Activated naive CD4-positive, alpha-beta T cell (primary cell): ENCODE measurements at places on chromosomes 4 and X.

DNA sequence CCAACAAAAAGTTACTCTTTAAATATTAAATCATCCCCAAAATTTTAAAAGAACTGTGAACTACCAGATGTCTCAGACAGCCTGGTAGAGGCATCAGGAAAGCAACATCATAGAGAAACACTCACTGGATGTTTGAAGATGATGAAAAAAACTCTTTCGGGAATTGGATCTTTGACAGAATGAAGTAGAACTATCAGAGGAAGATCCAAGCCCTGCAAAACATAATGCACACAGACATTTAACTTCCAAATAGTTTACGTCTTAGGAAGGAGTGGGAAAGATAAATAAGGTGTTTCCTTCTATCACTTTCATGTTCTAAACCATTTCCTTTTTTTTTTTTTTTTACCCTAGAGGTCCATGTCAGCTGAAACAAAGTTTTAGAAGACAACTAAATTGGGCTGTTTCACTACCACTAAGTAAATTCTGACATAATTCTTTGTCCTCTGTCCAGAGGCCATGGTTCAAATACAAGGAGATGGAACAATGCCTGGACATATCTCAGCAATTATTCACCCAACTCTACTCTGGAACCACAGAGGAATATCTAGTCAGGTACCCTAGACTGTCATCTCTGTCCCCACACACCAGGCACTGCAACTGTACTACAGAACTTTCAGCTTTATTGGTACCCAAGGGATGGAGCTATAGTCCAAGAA lies 217.7 kb upstream of the INTU start:
- no peak for DNase-seq

DNA sequence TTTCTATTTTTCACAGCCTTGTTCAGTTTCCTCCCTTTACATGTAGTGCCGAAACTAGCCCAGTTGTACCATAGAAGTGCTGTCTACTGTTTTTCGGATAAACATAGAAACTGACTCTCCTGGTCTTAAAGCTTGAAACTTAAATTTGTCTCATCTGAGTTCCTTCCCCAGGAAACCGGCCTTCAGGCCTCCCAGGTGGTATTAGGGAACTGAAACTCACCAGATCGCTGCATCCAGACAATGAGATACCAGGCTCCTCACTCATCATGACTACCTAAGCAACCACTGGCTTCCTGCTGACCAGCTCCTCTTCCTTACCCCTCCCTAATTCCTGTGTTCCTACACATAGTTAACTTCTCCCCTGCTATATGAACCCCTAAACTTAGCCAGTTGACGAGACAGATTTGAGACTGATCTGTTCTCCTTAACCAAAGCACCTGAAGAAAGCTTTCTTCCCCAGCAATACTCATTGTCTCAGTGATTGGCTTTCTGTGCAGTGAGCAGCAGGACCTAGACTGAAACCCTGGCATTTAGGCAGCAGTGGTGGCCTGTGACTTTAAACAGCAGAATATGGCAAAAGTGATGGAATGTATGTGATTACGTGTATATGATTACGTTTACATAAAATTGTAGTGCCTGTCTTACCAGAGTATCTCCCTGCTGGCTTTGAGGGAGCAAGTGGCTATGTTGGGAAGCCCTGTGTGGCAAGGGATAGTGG lies 959.1 kb upstream of the LCORL start:
- DNase-seq: no peak

DNA sequence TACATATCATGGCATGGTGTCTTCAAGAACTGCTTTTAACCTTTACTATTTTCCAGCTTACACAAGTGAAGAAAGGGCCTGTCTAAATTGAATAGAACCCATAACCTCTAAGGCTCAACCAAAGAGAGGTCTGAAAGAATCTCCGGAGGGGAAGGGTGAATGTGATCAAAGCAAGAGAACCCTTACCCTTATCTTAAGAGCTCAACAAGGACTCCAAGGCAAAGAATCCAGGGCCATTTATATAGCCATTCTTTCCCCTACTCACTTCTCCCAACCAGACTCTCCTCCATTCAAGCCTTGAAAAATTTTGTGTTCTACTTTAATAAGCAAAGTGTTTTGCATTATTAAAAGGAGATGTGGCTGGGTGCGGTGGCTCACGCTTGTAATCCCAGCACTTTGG lies 118.7 kb downstream of the SH3RF1 start:
- no peak for DNase-seq

- DNase-seq: no peak
Observed at GRCh38 chr4:153916273-153916755, 127.4 kb upstream of the SFRP2 start.

DNA sequence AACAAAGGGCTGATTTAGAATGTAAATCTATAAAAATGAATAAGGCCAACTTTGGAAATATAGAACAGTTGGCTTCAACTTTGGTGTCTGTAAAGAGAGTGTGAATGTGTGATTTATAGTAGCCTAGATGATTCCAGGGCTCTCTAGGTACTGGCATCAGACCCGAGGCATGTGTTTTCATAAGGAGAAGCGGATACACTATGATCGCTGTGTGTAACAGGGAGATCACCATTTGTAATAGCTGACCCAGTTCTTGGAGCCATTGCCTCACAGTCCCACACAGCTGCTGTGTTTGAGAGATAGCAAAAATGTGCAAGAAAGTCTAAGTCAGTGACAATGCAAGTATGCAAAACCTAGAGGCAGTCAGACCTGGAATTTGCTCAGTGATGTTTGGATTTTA lies 135.1 kb downstream of the REPS2 start:
- no peak for DNase-seq

GRCh38 chrX:131826572-131826971 lies 196.5 kb upstream of the STK26 start:
- no peak for DNase-seq

DNA sequence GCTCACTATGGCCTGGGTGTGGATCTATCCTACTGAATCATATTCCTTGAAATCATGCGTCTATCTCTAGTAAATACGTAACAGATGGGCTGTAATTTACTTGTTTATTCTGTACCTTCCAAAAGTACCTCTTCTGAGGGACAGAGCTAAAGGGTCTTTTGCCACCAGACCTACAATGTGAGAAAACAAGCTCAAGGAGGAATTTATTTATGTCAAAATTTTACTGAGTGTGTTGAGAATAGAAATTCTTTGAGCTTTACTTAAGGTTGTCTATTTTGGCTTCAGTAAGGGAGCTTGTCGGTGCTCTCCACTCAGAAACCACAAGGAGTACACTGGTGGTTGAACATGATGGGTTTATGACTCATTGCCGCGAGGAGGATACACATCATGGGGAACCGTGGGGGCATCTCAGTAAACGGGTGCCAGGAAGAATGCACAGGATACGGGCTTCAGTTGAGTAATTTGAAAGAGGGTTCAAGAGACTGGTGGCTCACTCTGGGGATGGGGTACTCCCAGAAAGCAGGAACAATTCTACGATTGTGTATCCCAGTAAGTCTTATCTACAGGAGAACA lies 3.0 kb downstream of the ANK2 start:
- DNase-seq: no peak

DNA sequence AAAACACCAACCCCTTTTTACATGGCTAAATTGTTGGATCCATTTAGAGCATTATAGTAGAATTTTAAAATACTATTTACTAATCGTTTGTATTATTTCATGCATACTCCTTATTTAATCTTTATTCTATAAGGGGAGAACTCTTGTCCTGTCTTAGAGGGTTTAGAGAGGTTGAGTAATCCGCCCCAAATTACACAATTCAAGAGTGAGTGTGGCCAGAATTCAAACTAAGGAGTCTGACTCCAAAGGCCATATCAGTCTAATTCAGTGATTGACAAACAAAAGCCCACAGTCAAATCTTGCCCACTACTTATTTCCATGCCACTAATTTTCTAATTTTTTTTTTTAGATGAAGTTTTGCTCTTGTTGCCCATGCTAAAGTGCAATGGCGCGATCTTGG lies 33.7 kb upstream of the NEIL3 start:
- DNase-seq: no peak

- DNase-seq: no peak
Observed at GRCh38 chrX:154002215-154002719, 17.4 kb downstream of the IRAK1 start.

DNA sequence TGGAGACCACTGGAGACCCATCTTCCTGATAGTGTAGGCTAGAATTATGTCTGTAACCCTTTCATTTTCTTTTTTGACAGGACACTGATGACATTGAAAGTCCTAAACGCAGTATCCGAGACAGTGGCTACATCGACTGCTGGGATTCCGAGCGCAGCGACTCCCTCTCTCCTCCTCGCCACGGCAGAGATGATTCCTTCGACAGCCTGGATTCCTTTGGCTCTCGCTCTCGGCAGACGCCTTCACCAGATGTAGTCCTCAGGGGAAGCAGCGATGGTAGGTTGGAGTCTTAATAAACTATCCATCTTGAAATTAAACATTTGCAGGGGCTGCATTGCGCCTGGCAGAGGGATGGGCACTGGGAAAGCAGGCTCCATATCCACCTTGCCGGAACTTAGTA lies 75.4 kb downstream of the LIMCH1 start:
- no peak for DNase-seq

DNA sequence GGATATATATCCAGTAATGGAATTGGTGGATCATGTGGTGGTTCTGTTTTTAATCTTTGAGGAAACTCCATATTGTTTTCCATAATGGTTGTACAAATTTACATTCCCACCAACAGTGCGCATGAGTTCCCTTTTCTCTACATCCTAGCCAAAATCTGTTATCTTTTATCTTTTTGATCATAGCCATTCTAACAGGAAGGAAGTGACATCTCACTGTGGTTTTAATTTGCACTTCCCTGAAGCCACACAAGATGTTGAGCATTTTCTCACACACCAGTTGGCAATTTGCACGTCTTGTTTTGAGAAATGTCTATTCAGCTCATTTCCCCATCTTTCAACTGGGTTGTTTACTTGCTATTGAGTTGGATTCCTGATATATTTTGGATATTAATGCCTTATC lies 194.9 kb downstream of the CBLL2 start:
- no peak for DNase-seq

DNA sequence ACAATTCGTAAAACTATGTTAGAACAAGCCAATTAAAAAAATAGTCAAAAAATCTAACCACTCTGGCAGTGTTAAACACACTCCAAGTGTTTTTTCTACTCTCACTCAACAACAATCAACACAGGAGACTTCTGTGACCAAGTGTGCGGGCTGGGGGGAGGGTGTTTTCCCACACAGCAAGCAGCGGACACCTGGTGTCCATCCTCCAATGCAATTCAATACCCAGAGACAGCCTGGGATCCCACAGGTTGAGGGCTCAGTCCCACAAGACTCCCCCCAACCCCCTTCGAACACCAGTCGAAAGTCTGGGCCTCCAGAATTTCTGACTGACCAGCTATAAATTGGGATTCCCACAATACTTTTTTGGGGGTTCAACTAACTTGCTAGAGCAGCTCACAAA lies 8.3 kb upstream of the PIM2 start:
- DNase-seq: no peak

- no peak for DNase-seq
Observed at GRCh38 chr4:113434247-113434587, 327.3 kb downstream of the CAMK2D start.

- DNase-seq: no peak
Observed at GRCh38 chr4:150903603-150904002, 111.5 kb downstream of the LRBA start.

GRCh38 chrX:1185561-1185960 lies 26.9 kb downstream of the CRLF2 start:
- DNase-seq: no peak

GRCh38 chrX:123188081-123188480 lies 4.0 kb downstream of the GRIA3 start:
- DNase-seq: no peak

DNA sequence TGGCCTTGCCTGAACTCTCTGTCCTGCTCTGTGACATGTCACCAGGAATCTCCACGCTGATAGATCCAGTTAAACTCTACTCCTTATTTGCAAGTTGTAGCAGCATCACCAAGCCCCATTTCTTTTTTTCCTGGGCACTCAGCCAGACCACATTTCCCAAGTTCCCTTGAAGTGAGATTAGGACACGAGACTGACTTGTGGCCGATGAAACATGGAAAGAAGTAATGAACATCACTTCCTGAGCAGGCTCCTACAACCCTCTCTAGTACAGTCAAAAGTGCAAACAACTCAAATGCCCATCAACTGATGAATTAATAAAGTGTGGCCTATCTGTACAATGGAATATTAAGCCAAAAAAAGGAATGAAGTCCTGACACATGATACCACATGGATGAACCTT lies 74.6 kb downstream of the MAP3K15 start:
- DNase-seq: no peak

DNA sequence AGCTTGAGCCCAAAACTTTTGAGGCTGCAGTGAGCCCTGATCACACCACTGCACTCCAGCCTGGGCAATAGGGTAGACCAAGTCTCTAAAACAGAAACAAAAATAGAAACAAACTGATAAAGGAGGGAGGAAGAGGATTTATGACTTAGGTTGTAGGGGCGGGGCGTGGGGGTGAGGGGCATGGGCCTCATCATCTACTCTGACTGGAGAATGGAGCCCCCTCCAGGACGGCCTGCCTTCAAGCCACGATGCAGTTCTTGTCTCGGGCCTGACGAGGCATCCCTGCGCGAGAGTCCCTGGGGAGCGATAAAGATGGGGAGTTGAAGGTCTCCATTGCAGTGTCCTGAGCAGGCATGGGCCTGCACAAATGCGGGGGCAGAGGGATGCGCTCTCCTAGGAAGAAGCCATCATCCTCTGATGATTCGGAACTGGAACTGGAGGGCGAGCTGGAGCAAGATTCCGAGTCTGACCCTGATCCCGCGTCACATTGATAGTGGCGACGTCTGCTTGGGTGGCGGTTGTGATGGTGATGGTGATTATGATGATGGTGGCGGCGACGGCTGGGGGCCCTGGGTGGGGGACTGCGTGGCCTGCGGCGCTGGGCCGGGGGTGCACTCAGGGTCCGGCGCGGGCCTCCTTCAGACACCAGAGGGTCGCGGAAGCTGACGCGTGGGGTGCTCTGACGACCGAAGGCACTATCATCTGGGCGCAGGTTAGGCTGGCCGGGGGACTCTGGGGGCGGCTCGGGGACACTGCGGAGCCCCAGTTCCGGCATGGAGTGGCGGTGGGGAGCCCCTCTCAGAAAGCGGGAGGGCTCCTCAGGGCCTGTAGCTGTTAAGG lies 4.0 kb downstream of the PLP2 start:
- DNase-seq: no peak

- no peak for DNase-seq
Observed at GRCh38 chr4:19155568-19155967, 1096.1 kb upstream of the SLIT2 start.

GRCh38 chrX:103356130-103356798 lies at the start of gene TCEAL9:
Gene TCEAL9, plus strand, starts transcription at chrX:103356506. Its CDS starts 1,179 bp downstream, at chrX:103357685.
- no peak for DNase-seq

DNA sequence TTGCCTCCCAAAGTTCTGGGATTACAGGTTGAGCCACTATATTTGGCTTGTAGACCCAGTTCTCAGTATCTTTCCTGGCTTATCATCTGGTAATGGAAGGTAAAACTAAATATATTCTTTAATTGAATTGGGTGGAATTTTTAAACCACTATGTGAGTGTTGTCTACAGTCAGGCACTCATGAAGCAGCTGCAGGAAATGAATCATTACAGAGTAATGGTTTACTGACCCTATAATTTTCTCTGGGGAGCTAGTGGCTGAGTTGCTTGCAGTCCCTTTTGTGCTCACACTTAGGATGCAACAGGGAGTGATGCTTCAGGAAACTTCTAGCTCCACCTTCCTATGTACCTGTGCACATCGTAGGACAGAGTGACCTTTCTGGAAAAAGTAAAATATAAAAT lies 4.1 kb upstream of the UGT2B7 start:
- DNase-seq: no peak
